Peyer's patch (tissue), 4 donors: ENCODE measurements at places on chromosomes 2 and 18. TPM values are rescaled to one million over a fixed set of nuclear protein-coding genes. Genes with fewer than 3 reads are reported as not detected.

DNA sequence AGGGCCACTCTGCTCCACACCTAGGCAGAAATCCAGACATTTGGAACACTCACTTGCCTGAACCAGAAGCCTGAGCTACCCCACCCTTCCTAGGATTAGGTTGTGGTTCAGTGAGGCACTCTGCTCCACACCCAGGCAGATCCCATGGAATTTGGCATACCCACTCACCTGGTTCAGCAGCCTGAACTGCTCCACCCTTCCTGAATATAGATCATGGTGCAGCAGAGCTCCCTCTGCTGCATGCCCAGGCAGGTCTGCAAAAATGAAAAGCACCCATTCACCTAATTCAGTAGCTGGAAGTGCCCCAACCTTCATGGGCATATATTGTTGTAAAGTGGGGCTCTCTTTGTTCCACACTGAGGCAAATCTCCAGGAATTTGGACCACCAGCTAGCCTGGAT, 185.1 kb upstream of the CNTNAP5 start:
- DNase-seq, result no peak

- DNase-seq, result no peak
These were observed 30.6 kb upstream of the CD8A start for GRCh38 chr2:86821306-86821705.

- no peak for DNase-seq
These were observed 62.9 kb downstream of the COPS8 start for GRCh38 chr2:237148624-237149023.

GRCh38 chr2:59674100-59674499, 879.4 kb downstream of the BCL11A start:
- no peak for DNase-seq

DNA sequence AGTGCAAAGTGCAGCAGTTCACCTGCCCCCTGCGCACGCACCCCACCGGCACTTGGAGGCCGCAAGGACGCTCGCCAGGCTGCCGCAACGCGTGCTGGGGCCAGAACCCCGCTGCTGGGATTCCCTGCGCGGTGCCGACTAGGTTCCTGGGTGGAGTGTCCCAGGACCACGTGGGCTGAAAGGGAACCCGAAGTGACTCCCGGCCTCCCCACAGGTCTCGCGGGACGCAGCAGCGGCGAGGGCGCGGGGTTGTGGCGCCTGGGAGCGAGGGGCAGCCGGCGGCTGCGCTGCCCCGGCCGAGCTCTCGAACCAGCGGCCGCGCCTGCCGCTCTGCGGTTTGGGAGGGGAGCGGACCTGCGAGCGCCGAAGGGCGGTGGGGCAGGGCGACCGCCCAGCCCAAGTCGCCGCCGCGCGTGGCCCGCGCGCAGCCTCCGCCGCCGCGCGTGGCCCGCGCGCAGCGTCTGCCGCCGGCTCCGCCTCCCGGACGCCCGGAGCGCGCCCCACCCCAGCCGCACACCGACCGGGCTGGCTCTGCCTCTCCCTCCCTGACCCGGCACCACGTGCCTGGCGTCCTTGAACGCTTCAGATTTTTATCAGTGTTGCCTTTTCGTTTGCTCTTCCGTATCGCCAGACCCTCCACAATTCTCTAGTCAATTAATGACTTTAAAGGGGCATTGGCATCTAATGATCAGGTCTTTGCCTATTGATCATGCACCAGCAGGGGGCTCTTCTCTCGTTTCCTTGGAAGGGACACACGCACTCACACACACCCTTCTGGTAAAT, at the start of gene FTCDNL1:
Gene FTCDNL1 (minus strand): TSS at position 475 of the 783 bp plus-strand sequence. CDS start 2,230 bp downstream, outside the sequence.
- peak; percentile 84 for DNase-seq

CEP76 gene
- total RNA-seq, result 28.2 TPM

GRCh38 chr18:46632401-46633071, 24.5 kb downstream of the LOXHD1 start:
- no peak for DNase-seq

DNA sequence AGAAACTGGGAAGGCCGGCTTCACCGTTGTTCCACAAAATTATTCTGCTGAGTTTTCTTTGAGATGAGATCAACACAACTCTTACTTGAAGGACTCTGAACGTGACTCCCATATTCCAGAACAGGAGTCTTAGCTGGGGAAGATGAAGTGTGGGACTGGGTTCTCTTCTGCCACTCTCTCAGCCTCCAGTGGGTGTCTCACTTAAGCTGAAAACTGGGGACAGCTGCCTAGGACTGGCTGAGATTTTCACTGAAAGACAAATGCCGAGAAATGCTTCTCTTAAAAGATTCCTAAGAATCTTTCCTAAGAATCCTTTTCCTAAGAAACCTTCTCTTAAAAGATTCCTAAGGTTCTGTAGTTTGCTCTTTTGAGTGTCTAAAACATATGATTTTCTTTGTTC, 156.6 kb upstream of the LHCGR start:
- no peak for DNase-seq

DNA sequence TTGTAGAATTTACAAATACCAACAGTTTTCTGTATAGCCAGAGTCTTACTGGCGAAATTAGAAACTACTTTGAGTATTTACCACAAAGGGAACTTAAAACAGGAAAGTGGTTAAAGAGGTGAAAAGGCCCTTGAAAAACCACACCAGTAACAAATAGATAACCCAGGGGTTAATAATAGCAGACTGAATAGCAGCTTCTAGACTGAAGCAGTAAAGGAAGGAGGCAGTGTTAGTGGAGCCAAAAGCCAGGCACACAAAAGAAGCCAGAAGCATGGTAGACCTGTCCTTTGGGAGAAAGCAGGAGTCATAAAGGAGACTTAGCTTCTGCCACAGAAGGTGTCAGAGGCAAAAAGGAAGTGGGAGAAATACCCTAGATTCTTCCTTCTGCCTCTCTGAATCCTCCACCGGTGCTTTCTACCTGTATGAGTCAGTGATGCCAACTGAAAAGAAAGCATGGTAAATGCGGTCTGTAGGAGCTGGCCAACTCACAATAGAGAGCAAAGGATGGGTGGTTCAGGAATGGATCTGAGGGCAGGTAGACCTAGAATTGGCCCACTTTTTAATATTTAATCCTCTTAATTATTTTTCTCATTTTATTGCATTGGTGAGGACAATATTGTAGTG, 97.3 kb downstream of the ARL6IP6 start:
- DNase-seq, result no peak

- no peak for DNase-seq
These were observed 278.2 kb upstream of the EPAS1 start for GRCh38 chr2:46018773-46019591.

GRCh38 chr2:132544006-132544630, 125.9 kb downstream of the LYPD1 start:
- DNase-seq, result no peak

FSIP2 gene
- total RNA-seq, result 5.6 TPM

- DNase-seq, result no peak
These were observed 5.2 kb downstream of the D2HGDH start for GRCh38 chr2:241739651-241740050.
